ENCODE measurements at places on chromosomes 3 and 15.

DNA sequence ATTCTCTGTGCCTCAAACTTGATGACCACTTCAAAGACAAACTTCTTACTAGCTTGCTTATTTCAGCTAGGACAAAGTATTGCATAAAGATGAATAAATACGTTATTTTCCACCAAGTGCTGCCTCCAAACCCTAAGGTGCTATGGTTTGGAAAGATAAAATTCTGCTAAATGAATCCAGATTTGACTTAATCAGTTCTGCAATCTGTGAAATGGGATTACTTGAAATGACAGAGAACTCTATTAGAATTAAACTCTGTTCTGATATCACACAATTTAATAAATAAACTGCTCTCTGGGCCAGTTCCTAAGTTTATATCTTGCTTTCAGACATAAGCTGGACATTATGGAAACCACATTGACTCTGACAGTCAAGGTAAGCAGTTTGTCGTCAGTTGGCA is 338.8 kb upstream of the SEMA6D start:
- no peaks in the 10 kb centered on the region for H3K27me3 ChIP-seq
- no peak overlapping the region for H3K4me3 ChIP-seq
- no peaks in the 10 kb centered on the region for H3K36me3 ChIP-seq
- no peaks in the 10 kb centered on the region for H3K4me1 ChIP-seq

DNA sequence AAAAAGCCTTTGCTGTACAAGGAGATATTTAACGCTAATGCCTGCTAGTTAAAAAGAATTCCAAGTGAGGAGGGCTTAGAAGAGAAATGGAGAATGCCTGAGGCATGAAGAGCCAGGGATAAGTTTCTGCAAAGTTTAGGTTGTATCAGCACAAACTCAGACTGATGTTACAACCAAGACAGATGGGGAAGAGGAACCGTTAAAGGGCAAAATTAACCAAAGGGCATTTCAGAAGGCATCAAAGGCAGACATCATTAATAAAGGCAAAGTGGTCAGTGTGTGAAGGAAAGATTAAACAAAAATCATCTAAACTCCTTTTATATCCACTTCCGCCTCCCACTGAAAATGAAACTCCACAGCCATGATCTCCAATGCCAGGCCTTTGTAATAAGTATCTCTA is 7.0 kb downstream of the MYO5A start:
- H3K36me3 ChIP-seq = no peaks in the 10 kb centered on the region
- peaks cover 1% of the 10 kb centered on the region for H3K4me1 ChIP-seq
- H3K27ac ChIP-seq = no peak overlapping the region
- no peaks in the 10 kb centered on the region for H3K27me3 ChIP-seq
- no peak overlapping the region for H3K4me3 ChIP-seq
- no peak for DNase-seq

DNA sequence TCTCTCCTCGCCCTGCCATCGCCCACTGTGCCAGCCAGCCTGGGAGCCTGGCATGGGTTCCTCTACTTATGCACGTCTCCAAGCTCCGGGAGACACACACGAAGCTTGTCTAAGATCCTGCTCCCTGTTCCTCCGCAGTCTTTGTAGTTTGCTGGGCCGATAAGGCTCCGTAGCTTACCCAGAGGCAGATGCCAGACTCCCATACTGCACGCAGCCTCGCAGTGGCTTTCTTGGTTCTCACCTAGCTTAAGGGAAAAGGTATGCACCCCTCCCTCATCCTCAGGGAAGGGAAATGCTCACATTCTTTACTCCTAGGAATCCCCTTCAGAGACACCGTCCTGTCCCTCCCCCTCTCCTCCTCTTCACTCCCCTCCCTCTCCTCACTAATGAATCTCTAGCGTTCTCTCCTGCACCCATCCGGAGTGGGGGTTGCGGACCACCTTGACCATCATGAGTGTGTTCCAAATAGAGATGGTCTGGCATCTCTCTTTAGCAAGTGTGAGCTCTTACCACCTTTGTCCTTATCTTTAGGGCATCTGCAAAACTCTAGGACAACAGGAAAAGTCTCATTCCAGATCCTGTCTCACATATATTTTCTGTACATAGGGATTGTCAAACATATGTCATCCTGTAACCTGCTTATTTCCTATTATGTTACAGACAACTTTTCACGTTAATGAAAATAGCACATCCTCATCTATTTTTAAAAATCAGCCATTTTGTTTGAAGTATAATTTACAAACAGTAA is 56.5 kb downstream of the TMEM266 start:
- no peak for DNase-seq
- no peak overlapping the region for H3K4me3 ChIP-seq
- no peaks in the 10 kb centered on the region for H3K36me3 ChIP-seq
- peaks cover 33% of the 10 kb centered on the region for H3K27me3 ChIP-seq

DNA sequence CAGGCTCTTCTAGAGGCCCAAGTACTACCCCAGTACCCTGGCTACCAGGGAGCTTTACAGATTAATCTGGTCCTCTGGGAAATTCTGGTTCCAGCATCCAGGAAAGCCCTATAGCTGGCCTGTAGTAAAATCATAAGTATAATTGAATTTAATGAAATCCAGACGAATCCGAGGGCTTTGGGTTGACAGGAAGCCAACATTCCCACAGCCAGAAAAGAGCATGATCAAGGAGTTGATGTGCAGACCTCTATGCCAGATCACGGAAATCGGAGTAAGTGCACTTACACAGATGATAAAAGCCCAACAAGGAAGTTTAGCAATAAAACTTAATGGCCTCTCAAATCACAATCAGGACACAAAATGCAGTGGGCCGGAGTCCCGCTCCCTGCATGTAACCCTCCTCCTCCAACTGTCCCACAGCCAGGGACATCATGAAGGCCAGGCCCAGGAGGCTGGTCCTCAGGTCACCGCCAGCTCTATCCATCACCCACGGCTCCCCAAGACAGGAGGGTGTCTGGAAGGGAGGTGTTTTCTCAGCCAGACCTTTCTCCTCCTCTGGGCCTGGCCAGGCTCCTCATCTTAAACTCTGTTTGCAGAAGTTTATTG is 62.8 kb upstream of the SEC22A start:
- H3K4me1 ChIP-seq = peaks cover 9% of the 10 kb centered on the region
- peaks cover 44% of the 10 kb centered on the region for H3K36me3 ChIP-seq
- H3K4me3 ChIP-seq = no peak overlapping the region
- DNase-seq = no peak

- no peaks in the 10 kb centered on the region for H3K36me3 ChIP-seq
- DNase-seq = no peak
- peaks cover 35% of the 10 kb centered on the region for H3K27me3 ChIP-seq
- H3K27ac ChIP-seq = no peak overlapping the region
- no peak overlapping the region for H3K4me3 ChIP-seq
These were observed 56.3 kb upstream of the EPHB3 start for GRCh38 chr3:184505076-184505878.

- no peaks in the 10 kb centered on the region for H3K36me3 ChIP-seq
- no peak overlapping the region for H3K27ac ChIP-seq
- peaks cover 4% of the 10 kb centered on the region for H3K4me1 ChIP-seq
- peak; percentile 30 for DNase-seq
- no peak overlapping the region for H3K4me3 ChIP-seq
These were observed 105.7 kb downstream of the LRTM1 start for GRCh38 chr3:54822206-54822605.

DNA sequence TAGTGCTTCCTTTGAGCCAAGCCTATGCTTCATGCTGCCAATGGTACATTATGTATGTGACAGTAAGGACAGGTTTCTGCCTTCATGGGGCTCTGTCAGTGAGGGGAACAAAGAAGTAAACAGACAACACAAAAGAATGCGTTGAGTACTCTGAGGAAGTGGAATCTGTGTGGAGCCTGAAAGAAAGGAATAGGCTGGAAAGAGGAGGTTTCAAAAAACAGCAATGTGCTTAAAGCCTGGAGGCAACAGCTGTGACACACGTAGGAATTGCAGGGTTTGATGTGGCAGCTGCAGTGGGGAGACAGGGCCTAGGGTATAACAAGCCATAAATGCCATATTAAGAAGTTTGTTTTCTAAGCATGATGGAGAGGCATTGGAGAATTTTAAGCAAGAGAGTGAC is 316.7 kb downstream of the CLSTN2 start:
- H3K27ac ChIP-seq = no peak overlapping the region
- H3K36me3 ChIP-seq = no peaks in the 10 kb centered on the region
- H3K4me3 ChIP-seq = no peak overlapping the region
- peaks cover 5% of the 10 kb centered on the region for H3K4me1 ChIP-seq
- H3K27me3 ChIP-seq = no peaks in the 10 kb centered on the region

DNA sequence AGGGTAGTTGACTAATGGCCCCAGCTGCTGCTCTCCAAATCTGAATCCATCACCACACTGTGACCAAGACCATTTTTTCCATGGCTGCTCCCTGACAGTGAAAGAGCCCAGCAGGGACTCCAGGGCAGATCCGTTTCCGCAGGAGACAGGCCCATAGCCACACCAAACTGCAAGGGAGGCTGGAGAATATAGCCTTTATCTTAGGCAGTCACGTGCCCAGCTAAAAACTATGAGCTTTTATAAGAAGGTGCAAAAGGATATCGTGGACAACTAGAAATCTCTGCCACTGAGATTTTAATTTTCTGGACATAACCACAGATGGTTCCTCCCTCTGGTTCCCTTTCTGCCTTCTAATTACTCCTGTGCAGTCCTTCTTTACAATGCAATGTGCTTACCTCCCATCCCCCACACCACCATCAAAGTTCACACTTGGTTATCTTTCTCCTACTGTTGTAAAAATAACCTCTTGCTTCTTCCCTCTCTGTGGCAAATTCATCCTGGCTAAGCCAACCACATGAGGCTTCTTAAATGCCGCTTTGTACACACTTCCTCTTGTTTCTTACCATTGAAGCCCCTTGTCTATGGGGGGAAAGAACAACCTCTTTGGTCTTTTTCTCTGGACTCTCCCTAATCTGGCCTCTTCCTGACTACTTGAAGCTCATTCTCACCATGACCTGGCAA is 233.7 kb downstream of the SHQ1 start:
- no peaks in the 10 kb centered on the region for H3K36me3 ChIP-seq
- H3K27ac ChIP-seq = no peak overlapping the region
- no peaks in the 10 kb centered on the region for H3K4me1 ChIP-seq
- H3K27me3 ChIP-seq = peaks cover 11% of the 10 kb centered on the region

GRCh38 chr15:92418864-92419263 is 25.2 kb downstream of the ST8SIA2 start:
- DNase-seq = no peak
- no peak overlapping the region for H3K4me3 ChIP-seq
- H3K4me1 ChIP-seq = no peaks in the 10 kb centered on the region

GRCh38 chr3:13619661-13620230 is 70.8 kb downstream of the FBLN2 start:
- no peaks in the 10 kb centered on the region for H3K36me3 ChIP-seq
- H3K27ac ChIP-seq = no peak overlapping the region
- peaks cover 12% of the 10 kb centered on the region for H3K4me1 ChIP-seq

DNA sequence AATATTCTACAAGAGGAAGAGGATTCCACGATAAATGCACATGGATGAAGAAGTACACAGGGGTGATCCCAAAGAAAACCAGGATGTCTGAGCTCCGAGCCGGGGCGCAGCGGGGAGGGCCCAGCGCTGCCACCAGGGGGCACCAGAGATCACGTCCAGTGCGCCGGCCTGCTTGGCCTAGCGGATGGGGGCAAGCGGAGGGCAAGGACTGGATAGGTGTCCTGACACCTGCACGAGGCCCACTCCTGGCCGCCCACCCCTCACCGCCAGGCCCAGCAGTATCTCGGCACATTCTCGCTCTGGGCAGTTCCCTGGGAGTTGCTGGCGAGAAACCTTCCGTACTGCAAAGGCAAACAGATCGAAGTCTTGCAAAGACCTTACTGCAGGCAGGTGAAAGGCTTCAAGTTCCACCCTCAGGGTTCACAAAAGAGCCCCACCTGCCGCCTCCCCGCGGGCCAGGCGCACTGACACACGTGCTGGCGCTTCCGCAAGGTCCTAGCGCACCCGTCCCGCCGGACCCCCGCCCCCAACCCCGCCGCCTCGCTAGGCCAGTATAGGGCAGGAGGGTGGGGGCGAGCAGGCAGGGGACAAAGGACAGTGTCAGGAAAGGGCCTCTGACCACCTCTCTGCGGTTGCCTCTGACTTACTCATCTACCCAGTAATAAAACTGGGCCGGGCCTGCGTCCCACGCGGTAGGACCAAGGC is 3.3 kb downstream of the ANKRD63 start:
- H3K4me3 ChIP-seq = no peak overlapping the region
- H3K27ac ChIP-seq = no peak overlapping the region
- H3K4me1 ChIP-seq = peaks cover 38% of the 10 kb centered on the region
- DNase-seq = peak; percentile 54

- no peak overlapping the region for H3K27ac ChIP-seq
- H3K4me3 ChIP-seq = no peak overlapping the region
- no peaks in the 10 kb centered on the region for H3K36me3 ChIP-seq
- no peaks in the 10 kb centered on the region for H3K27me3 ChIP-seq
- no peak for DNase-seq
- H3K4me1 ChIP-seq = no peaks in the 10 kb centered on the region
These were observed 200.1 kb downstream of the GABRB3 start for GRCh38 chr15:26572602-26573350.

GRCh38 chr3:8319935-8320634 is 181.5 kb upstream of the LMCD1 start:
- DNase-seq = peak; percentile 35
- H3K27ac ChIP-seq = peak overlapping the region; percentile 19
- H3K4me3 ChIP-seq = no peak overlapping the region
- H3K36me3 ChIP-seq = no peaks in the 10 kb centered on the region
- H3K4me1 ChIP-seq = no peaks in the 10 kb centered on the region
- no peaks in the 10 kb centered on the region for H3K27me3 ChIP-seq

DNA sequence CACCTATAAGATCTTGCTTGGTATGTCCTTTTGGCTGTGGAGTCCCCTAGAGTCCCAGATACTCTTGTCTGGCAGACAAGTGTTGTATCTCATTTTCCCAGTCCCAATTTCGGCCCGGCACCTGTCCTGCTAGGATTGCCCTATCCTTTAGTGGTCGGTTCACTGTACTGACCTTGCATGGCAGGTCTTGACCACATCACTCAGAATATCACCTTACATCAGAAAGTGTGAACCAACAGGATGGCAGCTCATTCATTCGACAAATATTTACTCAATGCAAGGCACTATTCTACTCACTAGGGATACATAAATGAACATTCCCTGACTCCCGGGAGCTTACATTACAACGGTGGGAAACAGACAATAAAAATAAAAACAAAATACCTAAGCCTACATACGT is 5.7 kb upstream of the CCDC80 start:
- no peak overlapping the region for H3K4me3 ChIP-seq
- peak overlapping the region; percentile 87 for H3K27ac ChIP-seq
- H3K4me1 ChIP-seq = peaks cover 21% of the 10 kb centered on the region
- DNase-seq = no peak
- no peaks in the 10 kb centered on the region for H3K27me3 ChIP-seq

DNA sequence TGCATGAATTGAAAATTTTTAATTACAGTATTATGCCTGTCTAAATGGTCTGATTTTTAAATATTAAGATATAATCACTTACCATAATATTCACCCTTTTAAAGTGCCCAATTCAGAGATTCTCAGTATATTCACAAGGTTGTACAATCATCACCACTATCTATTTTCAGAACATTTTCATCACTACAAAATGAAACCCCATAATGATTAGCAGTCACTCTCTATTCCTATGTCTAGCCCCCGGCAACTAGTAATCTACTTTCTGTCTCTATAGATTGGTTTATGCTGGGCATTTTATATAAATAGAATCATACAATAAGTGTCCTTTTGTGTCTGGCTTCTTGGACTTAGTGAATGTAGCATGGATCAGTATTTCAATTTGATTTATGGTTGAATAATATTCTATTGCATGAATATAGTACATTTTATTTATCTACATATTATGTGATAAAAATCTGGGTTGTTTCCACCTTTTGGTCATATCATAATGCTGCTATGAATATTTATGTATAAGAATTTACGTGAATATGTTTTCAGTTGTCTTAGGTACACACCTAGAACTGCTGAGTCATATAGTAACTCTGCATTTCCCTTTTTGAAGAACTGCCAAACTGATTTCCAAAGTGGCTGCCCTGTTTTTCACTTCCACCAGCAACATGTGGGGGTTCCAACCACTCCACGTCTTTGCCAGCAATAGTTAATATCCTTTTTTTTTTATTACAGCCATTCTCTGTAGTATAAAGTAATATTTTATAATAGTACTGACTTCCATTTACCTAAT is 485.7 kb upstream of the ZNF385D start:
- H3K4me1 ChIP-seq = no peaks in the 10 kb centered on the region
- H3K27me3 ChIP-seq = no peaks in the 10 kb centered on the region
